CD4-positive, alpha-beta T cell treated with Interleukin-10 for 1 hour (primary cell): ENCODE measurements at places on chromosomes 12 and 14.

- no peak for DNase-seq
Observed at GRCh38 chr14:94801225-94801624, 31.3 kb upstream of the GSC start.

DNA sequence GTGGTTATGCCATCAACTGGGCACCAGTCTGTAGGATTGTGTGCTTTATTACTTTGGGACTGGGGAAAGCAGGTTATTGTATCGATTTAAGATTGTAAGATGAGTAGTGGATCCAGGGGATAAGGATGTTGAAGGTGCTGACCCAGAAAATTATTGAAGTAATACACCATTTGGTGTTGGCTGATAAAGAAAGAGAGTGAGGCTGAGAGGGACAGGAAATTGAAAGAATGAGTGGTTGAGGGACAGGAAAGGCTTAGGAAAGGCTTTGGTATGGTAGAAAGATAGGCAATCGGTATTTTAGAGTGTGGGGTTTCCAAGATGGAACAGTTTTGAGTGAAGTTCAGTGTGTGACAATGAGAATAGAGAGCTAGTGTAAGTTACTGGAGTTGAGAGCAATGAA lies 12.3 kb downstream of the PPHLN1 start:
- no peak for DNase-seq

DNA sequence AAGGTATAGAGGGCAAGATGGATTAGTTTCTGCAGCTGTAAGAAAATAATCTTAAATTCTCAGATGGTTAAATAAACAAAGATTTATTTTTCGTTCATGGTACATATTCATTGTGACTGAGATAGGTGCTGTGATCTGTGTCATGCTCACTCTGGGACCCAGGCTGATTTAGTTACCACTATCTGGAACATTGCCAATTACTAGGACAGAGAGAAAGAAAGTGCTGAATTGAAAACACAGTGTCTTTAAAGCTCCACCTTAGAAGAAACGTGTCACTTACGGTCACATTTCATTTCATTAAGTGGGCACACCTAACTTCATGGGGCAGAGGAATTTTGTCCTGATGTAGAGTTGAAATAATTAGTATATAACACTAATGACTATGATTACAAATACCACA lies 430.0 kb downstream of the CCDC91 start:
- DNase-seq, result no peak

GRCh38 chr12:1566449-1567135 lies 27.8 kb downstream of the FBXL14 start:
- no peak for DNase-seq

- DNase-seq, result no peak
Observed at GRCh38 chr12:30794020-30794419, 39.3 kb upstream of the CAPRIN2 start.

- no peak for DNase-seq
Observed at GRCh38 chr12:131038961-131039950, 85.5 kb downstream of the ADGRD1 start.

DNA sequence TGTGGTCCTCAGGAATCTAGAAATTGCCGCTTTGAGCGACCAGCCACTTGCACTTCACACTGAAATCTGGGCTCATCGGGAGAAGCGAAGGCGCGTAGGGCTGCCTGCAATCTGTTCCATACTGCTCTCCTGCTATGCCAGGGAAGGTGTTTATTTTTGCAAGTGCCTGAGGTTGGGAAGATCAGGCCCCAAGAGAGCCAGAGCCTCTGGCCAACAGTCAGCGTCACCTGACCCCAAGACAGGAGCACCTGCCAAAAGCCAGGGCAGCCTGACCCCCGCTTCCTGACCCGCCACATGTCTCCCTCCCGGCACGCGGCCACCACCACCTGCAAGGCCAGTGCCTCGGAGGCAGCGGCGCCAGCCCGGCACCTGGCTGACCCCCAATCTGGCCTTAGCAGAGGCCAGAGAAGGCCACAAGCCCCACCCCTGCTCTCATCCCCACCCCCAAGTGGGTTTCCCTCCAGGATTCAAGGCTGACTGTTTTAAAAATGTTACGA lies 94.4 kb downstream of the CHGA start:
- DNase-seq, result no peak

- DNase-seq, result no peak
Observed at GRCh38 chr14:61211476-61212255, 69.5 kb downstream of the TMEM30B start.

DNA sequence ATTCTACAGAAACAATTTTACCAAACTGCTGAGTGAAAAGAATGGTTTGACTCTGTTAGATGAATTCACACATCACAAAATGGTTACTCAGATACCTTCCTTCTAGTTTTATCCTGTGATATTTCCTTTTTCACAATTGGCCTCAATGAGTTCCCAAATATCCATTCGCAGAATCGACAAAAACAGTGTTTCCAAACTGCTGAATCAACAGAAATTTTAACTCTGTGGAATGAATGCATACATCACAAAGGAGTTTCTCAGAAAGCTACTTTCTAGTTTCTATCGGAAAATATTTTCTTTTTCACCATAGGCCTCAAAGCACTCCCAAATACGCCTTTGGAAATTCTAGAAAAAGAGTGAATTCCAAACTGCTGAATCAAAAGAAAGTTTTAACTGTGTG lies 525.0 kb downstream of the ALG10 start:
- DNase-seq, result no peak

GRCh38 chr12:48978741-48979601 lies 849 bp downstream of the WNT1 start:
- no peak for DNase-seq
